ENCODE measurements at places on chromosomes 4 and X.

DNA sequence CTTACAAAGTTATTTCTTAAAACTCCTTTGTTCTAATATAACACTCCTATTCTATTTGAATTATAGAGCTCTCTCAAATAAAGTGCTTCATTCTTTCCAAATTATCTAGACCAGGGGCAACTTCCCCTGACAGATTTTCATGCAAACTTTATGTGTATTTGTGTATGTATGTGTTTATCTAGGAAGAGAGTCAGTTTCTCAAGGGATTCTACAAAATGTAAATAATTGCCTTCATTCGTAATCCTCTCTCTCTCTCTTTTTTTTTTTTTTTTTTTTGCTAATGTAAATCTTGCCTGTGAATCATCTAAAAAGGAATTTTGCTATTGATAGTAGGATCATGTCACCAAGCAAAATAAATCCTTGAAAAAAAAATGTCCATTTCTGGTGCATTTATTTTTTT lies 38.9 kb upstream of the RBPJ start:
- DNase-seq = no peak

DNA sequence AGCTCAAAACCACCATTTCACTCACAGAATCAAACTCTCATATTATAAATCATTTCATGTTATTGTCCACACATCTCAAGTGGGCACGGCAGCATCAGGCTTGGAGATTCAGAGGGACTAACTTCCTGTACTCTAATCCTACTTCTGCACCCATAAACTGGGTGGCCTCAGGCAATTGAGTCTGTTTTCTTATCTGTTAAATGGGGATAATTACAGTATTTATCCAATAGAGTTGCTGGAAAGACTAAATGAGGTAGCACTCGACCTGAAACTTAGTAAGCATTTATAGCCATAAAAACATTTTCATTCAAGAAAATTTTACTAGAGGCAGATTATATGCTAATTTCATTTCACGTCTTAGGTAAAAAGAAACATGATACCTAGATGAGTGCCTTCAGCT lies 13.0 kb downstream of the TBC1D1 start:
- no peak for DNase-seq

GRCh38 chr4:87192145-87192919 lies 28.1 kb downstream of the KLHL8 start:
- peak; percentile 24 for DNase-seq

- peak; percentile 60 for DNase-seq
These were observed 628 bp downstream of the MXD4 start for GRCh38 chr4:2261110-2261852.

GRCh38 chr4:93065790-93066189 lies 762.0 kb downstream of the GRID2 start:
- DNase-seq = no peak

- no peak for DNase-seq
These were observed 55.9 kb downstream of the CPLX1 start for GRCh38 chr4:770022-770421.
